ENCODE measurements at places on chromosomes 11 and 22.

- no peak for DNase-seq
These were observed 97.9 kb downstream of the RCN1 start for GRCh38 chr11:32188785-32189184.

GRCh38 chr11:72225411-72225951 lies 914 bp downstream of the INPPL1 start:
- no peak for DNase-seq

DNA sequence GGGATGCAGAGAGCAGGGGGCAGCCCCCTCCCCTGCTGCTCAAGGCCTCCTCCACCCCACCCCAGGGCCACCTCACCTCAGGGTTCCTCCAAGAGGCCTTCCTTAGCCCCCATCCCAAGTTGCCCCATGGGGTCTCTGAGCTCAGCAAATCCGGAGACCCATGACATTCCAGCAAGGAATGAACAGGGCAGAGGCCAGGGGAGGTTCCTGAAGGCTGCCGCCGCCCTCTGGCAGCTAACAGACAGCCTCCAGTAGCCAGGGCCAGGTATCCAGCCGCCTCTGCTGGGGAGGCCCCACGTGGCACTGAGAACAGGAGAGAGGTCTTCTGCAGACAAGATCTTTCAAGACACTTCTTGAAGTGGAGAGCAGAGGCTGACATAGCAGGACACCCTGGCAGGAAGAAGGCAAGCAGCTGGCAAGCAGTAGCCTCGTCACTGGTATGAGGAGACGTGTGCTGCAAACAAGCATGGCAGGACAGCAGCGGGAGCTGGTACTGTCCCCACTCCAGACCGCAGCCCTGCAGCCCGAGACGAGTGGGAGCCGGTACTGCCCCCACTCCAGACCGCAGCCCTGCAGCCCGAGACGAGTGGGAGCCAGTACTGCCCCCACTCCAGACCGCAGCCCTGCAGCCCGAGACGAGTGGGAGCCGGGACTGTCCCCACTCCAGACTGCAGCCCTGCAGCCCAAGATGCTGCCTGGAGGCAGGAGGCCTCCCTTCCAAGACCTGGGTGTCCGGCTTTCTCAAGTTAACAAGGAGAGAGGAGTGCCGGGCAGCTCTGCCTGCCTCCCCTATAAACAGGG lies 190.6 kb downstream of the IGLL1 start:
- DNase-seq: no peak

DNA sequence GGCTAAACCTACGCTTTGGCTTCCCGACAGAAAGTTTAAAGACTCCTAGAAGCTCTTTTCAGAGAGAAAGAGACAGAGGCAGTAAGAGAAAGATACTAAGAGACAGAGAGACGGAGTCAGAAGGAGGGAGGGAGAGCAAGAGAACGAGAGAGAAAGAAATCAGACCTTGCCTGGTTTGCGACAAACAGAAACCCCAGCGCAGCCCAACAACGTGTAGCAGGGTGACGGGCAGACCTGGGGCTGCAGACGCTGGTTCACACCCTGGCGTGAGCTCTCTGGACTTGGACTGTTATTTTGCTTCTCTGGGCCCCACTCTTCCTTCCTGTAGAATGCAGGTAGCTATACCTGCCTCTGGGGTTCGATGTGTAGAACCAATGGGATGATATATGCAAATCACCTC lies 244.4 kb upstream of the SYN3 start:
- no peak for DNase-seq

- DNase-seq: no peak
These were observed 190.8 kb downstream of the DSCAML1 start for GRCh38 chr11:117606211-117606610.

DNA sequence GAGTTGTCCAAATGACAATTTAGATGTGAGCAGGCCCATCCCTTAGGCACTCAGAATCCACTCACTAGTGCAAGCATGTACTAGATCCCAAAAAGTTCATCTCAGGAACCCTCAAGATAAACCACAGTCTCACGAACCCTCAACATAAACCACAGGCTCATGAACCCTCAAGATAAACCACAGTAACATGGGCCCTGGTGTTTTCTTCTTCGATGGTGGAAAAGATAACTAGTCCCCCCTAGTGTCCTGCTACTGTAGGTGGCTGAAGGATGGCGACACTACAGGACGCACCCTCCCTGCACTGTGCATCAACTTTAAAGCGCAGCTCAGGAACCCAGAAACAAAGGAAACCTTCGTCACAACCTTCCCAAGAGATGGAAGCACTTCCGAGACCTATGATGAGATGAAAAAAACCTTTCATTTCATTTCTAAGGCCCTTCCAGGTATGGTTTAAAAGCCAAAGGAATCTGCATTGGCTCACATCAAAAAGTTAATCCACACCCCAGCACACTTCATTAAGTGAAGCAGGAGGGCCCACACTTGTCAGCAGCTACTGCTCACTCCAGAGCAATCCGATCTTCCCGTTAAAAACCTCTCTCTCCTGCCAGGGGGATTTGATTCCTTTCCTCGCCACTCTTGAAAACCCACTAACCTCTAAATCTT lies 2.4 kb downstream of the LARGE1 start:
- DNase-seq: no peak
